Stimulated activated CD4-positive, alpha-beta T cell treated with anti-CD3 and anti-CD28 coated beads, TNF-alpha, amount 100 ng/mL, for 24 hours (primary cell): ENCODE measurements at places on chromosomes 2 and 18.

GRCh38 chr2:96866986-96867755, 2.7 kb downstream of the SEMA4C start:
- no peak for DNase-seq

GRCh38 chr18:45510656-45511055, 104.6 kb upstream of the SLC14A2 start:
- no peak for DNase-seq

DNA sequence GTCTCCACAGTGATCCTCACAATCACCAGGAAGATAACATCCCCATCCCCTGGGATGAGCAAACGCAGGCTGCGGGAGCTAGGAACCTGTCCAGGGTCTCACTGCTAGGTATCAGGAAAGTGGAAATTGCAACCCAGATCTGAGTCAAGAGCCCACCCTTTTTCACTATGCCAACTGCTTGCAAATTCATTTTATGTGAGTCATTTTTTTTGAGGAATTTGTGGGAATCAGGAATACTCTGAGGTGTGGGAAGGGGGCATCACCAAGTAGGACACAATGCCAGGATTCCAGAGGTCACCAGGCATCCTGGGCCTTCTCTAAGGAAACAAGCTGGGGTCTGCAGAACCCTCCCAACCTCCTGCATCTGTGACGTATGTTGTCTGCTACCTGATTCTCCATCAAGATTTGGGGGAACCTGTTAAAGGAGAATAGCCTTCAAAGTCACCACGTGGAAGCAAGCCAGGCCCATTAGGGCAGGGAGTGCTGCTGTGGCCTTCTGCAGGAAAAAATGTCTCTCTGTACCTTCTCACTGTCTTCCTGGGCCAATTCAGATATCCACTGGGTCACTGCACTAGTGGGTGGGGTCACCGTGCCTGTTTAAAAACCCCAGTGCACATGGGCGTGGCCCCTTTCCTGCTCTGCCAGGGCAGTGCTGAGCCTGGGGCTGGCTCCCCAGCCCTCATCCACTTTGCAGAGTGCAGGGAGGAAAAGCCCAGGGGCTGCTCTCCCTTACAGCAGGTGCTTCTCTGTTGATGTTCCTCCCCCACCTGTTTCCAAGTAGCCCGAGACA, 50.2 kb downstream of the MCFD2 start:
- DNase-seq: no peak

DNA sequence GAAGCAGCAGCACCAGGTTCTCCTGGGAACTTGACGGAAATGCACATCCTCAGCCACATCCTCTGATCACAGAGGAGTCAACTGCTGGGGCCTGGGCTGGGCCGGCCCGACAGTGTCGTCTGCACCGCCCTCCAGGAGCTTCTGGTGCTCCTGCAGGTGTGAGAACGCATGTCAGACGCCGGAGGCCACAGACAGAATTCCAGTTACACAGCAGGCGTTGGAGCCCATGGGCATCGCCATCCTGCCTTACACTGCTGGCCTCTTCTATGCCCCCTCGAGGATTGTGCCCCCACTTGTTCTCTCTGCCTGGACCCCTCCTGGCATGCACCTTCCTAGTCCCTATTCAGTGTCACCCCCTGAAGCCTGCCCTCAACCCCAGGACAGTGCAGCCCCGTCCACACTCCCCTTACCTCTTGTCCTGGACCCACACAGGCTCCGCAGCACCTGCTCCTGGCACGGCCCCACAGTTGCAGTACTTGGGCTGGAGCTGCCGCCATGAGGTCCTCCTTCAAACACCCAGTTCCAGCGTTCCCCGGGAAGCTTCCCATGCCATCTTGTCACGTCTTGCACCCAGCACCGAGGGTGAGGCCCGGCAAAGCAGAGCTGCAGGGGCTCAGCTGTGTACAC, 37.5 kb downstream of the ADI1 start:
- DNase-seq: no peak

- DNase-seq: no peak
Measured at GRCh38 chr18:2395427-2396161, 175.7 kb downstream of the METTL4 start.

- DNase-seq: no peak
Measured at GRCh38 chr2:240895656-240896388, at the start of gene MAB21L4. TSS of gene MAB21L4 (minus strand) at chr2:240896156. CDS start at chr2:240895997, 159 bp downstream.

DNA sequence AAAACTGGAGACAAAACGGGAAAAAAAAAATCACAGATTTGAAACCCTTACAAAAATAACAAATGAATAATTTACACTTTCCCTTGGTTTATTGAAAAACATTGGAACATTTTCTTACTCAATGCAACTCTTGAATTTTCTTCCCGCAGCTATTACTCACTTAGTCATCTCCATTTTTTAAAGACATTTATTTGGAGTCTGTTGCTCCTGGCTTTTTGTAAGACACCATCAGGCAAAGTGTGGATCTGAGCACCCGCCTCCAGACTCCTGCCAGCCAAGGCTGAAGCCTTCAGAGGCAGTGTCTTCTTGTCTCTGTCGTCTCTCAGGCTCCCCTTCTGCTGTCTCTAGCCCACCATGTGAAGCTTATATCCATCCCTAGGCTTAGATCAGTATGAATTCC, 46.2 kb downstream of the TRIB2 start:
- DNase-seq: no peak

DNA sequence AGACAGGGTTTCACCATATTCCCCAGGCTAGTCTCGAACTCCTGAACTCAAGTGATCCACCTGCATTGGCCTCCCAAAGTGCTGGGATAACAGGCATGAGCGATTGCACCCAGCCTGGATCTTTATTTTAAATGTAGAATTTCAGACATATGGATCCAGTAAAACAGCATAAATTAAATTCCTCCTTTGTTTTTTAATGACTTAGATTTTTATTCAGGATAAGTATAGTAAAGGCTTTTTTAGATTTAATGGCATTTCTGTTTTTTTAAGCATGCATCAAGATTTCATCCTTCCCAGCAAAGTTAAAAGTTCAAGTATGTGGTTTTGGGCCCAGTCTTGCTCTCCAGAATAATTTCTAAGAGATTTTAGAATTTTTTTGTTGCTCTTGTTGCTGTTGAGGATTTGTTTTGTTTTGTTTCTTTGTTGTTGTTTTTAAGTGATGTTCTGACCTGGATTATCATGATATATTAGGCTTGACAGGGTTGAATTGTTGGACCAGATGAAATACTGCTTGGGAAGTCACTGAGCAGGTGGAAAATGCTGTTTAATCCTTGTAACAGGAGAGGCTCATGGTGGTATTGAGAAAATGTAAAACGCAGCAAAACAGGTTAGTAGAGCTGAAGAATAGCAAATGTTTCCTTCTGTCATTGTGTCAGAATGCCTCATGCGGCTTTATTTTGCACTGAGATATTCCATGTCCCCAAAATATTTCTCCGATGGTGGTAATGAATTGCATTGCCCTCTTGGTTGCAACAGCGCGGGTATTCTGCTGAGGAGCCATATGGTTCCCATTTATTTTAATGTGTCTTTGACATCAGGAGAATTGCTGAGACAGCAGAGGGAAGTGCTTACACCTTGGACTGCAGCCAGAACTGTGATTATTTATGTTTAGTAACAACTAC, 147.9 kb downstream of the GALNT3 start:
- no peak for DNase-seq

- no peak for DNase-seq
Measured at GRCh38 chr2:141392517-141393213, 738.2 kb downstream of the LRP1B start.

- DNase-seq: no peak
Measured at GRCh38 chr18:35071819-35072247, 30.6 kb downstream of the MAPRE2 start.

DNA sequence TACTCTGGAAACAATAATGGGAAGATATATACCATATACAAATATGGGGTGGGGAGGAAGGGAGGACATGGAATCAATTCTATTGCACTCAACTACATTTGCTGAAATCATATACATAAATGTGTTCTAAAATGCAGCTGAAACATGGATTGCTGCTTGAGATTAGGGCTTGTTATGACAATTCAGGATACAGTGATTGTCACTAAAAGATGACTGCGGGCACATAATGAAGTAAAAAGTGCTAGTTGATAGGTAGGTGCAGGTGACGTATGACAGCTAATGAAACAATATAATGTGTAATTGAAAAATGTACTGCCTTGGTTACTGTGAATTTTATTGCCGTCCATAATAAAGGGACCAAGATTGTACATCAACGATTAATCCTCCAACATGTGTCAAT, 1062.1 kb upstream of the FANCL start:
- DNase-seq: no peak

GRCh38 chr2:152176113-152176714, 651 bp upstream of the STAM2 start:
- no peak for DNase-seq

GRCh38 chr18:2050702-2051201, 520.6 kb downstream of the METTL4 start:
- no peak for DNase-seq

- no peak for DNase-seq
Measured at GRCh38 chr2:44086629-44087028, 82.0 kb upstream of the PPM1B start.

DNA sequence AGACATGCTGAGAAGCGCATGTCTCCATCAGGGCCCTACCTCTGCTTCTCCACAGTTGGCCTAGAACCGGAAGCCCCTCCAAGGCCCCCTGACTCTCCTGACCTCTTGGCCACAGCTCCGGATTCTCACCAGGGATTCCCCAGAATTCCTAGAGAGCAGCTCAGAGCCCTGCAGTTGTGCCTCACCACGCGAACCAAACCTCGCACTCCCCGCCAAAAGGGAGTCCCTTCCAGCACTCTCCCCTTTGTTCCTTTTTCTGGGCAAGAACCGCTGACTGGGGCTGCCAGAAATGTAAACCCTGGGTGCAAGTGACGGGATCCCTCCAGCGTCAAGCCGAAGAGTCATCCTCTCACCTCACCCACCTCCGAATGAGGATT, 36.7 kb downstream of the AFF3 start:
- no peak for DNase-seq

- DNase-seq: no peak
Measured at GRCh38 chr2:66854298-66854697, 419.4 kb downstream of the MEIS1 start.

GRCh38 chr2:42086500-42086953, 38.7 kb downstream of the PKDCC start:
- DNase-seq: no peak

DNA sequence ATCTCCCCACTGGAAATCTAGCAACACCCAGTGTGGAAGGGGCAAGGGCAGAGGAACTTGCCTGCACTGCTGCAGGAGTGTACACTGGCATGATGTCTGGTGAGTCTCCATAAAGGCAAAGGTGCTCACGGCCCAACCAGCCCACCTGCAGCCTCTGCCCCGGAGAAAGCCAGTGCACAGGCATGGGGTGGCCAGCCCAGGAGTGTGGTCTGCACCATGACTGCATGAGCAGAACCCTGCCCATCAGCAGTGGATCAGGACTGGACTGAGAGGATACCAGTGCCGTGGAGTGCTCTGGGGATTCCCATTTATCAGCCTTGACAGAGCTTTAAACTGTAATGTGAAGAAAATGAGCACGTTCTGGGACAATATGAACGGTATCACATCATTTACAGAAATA, 342.6 kb upstream of the HS6ST1 start:
- DNase-seq: no peak

- DNase-seq: no peak
Measured at GRCh38 chr2:168592181-168592831, 136.2 kb downstream of the CERS6 start.

GRCh38 chr18:6015364-6015763, 120.0 kb upstream of the TMEM200C start:
- no peak for DNase-seq

- no peak for DNase-seq
Measured at GRCh38 chr2:11925295-11926066, 179.0 kb downstream of the LPIN1 start.

DNA sequence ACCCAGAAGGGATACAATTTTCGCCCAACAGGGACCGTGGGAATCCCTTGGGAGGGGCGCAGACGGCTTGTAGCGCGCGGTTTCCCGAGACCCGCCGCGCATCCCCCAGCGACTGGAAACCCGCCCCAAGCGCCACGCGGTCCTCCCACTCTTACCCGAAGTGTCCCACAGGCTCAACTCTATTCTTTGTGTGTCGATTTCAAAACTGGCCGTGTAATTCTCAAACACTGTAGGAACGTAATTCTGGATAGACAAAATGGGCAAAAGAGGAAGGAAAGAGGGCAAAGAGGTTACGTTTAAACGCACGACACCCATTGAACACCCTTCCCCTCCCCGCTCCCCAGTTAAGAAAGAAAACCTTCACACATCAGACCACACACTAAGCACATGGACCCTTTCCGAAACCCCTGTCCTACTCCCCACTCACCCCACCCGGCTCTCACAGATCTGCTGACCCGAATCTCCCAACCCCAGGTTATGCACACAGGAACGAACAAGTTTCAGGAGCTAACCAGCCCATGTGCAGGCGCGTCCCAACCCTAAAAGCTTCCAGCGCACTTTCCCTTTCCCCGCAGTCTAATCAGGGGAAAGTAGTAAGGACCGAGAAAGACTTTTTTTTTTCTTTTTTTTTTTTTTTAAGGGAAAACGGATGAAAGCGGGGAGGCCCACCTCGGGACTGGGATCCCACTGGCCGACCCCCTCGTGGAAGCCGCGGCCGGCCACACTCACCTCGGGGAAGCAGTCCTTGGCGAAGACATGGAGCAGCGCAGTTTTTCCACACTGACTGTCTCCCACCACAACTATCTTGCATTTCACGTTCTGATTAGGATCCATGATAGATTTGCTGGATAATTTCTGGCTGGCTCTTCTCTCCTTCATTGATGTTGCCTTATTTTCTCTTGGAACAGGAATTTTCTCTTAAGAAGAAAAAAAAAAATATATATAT, 655 bp downstream of the RND3 start:
- DNase-seq: no peak

GRCh38 chr2:128358941-128359731, 40.5 kb upstream of the HS6ST1 start:
- DNase-seq: no peak

DNA sequence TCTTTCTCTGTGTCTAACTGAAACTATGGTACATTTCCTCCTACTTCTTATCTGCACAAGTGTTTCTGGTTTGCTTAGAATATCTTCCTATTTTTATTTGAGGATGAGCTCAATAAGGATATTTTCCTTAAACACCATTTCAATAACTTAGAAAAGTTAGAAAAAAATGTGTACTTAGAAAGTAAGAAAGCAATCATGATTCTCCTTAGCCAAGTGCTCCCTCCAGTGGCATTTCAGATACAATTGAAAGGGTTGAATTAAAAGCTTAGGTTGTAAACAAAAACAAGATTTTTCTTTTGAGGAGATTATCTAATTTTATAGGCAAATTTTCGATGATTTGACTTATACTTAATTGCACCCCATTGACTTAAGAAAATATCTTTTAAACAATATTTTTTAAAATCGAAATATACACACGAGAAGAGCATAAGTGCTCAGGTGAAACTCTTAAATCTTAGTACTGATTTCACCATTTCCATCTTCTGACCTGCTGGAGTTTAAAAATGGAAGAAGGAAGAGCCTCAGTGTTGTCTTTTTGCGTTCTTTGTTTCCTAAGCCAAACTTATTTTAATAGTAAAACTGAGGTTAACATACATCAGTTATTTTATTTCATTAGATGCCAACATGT, 26.9 kb downstream of the C18orf63 start:
- DNase-seq: no peak

DNA sequence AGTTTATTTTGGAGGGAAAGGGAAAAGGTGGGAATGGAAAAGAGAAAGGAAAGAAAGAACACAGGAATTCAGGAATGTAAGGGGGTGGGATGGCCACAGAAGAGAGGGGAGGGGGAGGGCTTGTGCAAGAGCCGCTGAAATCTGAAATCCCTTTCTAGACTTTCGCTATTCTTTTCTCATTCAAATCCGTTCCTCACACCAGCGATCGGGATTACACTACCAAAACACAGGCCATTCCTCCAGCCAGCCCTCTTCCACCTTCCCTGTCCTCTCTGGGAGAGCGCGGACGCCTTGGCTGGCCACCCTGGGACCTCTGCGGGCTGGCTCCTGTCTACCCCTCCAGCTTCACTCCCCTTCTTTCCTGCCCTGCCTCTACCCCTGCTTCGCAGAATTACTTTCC, 102.3 kb downstream of the CDCA7 start:
- no peak for DNase-seq
